ENCODE measurements at places on chromosomes 7 and 10. TPM values are rescaled to one million over a fixed set of nuclear protein-coding genes. Genes with fewer than 3 reads are reported as not detected.

- ATAC-seq, result peak; percentile 52
Measured at GRCh38 chr10:22133749-22134624, 83.8 kb downstream of the EBLN1 start.

- no peak for ATAC-seq
Measured at GRCh38 chr10:101267290-101267680, 38.0 kb upstream of the LBX1 start.

Gene PCDH15
- total RNA-seq, result 10.3 TPM

Gene OR2A42
- total RNA-seq, result 0.37 TPM

- ATAC-seq, result no peak
Measured at GRCh38 chr10:98400482-98400881, 14.5 kb downstream of the PYROXD2 start.

- ATAC-seq, result no peak
Measured at GRCh38 chr10:118745056-118745455, 9.7 kb downstream of the CACUL1 start.

Gene ADAMTS14
- 0.19 TPM for total RNA-seq

Gene RBM17
- 52.4 TPM for total RNA-seq

Gene CCL24
- not detected for total RNA-seq
